ENCODE measurements at places on chromosomes 7 and 10.

DNA sequence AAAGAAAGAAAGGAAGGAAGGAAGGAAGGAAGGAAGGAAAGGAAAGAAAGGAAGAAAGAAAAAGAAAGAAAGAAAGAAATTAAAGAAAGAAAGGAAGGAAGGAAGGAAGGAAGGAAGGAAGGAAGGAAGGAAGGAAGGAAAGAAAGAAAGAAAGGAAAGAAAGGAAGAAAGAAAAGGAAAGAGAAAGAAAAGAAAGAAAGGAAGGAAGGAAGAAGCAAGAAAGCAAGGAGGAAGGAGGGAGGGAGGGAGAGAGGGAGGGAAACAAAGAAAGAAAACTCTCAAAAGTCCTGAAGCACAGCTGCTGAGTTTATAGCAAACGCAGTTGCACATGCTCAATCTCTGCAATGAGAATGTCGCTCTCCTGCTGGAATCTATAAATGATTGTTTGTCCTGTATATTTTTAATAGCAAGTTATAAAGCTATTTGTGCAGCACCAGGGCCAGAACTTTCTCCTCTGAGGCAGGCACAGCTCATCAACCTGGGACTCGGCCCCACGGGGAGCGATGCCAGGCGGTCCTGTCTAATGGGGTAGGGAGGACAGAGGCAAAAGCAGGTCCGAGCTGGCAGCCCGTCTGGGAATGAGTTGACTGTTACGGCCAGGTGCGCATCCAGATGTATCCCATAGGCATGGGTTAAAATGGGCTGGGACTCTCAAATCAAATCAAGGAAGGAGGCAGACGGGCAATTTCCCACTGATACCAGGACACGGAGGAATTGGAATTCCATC is 118.0 kb upstream of the PFKP start:
- no peak for DNase-seq

DNA sequence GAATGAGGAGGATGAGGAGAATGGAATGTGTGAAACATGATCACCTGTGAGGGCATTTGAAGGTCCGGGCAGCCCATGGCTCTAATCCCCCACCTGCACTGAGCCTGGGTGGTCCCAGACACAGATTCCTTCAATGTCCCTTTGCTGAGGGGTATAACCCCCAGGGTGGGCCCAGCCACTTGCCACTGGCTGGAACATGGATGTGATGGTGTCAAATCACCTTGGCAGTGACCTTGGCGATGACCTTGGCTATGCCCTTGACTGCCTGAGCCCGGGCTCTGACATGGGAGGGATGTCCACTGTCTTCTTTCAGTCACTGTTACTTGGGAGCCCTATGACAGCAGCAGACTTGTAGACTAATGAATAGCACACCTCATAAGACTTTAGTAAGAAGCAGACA is 44.0 kb downstream of the PRKCQ start:
- no peak for DNase-seq

DNA sequence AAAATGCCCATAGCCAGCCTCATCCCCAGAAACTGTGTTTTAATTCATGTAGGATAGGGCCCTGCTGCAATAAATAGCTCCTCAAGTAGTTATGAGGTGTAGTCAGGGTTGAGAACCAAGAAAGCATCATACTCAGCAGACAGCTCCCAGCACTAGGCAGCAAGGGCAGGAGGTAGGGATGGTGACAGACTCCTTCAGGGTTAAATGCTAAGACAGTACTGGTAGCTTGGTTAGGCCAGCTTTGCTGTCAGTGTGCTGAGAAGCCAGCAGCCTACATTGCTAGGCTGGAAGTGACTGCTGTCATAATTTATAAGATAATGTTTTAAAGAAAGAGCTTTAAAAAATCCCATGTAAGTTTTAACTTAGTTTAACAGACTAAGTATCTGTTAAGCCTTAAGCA is 113.9 kb upstream of the IMMP2L start:
- no peak for DNase-seq

GRCh38 chr10:72418679-72419078 is 64.0 kb upstream of the DNAJB12 start:
- no peak for DNase-seq

DNA sequence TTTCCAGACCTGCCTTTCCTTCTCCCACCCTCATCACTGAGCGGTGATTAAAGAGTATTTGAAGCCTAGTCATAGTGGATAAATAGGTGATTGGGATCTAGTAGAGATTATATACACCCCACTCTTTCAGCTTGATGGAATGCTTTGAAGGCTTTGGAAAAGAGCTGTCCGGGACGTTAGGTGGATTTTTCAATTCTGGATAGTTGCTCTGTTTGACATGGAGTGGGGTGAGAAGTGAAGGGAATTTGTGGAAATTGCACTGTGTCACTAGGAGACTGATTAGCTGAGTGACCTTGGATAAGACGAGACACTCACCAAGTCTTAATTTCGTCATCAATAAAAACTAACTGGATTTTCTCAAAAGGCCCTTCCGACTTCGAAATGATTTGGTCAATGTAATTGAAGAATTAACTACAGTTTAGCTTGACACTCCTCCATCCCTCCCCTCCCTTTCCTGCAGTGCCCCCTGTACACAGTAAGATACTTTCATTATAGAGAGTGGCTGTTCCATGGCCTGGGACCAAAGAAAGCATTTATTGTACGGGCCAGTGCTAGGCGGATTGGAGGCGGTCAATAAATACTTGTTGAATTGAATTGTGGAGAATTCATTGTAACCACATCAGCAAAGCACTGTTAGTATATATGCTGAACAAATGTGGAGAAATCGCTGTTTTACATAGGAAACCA is 962 bp downstream of the ZKSCAN1 start:
- DNase-seq, result no peak

DNA sequence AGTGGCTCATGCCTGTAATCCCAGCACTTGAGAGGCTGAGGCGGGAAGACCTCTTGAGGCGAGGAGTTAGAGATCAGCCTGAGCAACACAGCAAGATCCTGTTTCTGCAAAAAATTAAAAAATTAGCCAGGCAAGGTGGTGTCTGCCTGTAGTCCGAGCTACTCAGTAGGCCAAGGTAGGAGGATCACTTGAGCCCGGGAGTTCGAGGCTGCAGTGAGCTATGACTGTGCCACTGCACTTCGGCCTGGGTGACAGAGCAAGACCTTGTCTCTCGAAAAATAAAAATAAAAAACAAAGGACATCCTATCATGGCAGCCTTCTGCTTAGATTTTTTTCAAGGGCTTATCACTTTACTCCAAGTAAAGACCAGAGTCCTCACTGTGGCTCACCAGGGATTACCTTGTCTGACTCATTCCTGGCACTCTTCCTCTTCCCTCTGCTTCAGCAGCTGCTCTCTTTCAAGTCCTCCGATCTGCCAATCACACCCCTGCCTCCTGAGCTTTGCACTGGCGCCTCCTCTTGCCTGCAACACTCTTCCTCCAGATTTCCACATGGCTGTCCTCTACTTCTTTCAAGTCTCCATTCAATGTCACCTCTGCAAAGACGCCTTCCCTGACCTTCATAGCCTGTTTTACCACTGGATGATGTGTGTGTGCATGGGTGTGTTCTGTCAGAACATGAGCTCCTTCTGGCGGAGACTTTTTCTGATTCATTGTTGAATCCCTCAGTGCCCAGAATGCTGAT is 7.7 kb downstream of the PRTFDC1 start:
- no peak for DNase-seq

- no peak for DNase-seq
These were observed 77.5 kb downstream of the SEPTIN7 start for GRCh38 chr7:35878351-35878750.

GRCh38 chr10:51487576-51487975 is 211.8 kb downstream of the CSTF2T start:
- DNase-seq, result no peak

GRCh38 chr10:91227576-91227975 is 7.1 kb downstream of the PCGF5 start:
- DNase-seq, result no peak

DNA sequence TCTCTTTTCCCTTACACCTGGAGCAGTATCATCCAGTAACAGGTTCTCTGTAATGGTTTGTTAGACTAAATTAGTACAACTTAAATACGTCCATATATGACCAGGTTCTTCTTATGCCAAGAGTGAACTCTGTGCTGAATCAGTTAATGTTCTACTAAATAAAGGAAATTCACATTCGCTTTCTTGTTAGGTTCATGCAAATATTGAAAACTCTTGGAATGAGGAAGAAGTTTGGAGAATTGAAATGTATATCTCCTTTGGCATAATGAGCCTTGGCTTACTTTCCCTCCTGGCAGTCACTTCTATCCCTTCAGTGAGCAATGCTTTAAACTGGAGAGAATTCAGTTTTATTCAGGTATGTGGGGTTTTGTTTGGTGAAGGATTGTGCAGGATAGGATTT is 15.3 kb upstream of the CFAP69 start:
- no peak for DNase-seq

- no peak for DNase-seq
These were observed 285.1 kb upstream of the SP8 start for GRCh38 chr7:21071561-21072501.

DNA sequence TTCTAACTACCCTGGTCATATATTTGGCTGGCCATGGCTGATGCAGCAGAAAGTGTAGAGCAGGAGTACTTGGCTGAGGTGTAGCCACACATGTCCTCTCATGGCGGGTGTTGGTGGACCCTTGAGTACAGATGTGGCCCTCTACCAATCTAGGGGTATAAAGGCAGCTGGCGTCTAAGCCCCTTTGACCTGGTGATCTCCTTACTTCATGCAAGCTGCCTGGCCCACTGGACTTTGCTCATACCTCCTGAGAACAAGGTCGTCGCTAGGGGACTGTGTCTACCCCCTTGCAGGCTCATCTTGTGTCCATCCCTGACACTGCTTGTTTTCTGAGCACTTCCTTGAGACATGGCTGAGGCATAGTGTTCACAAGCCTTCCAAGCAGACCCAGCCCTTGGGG is 287.8 kb downstream of the RPS24 start:
- DNase-seq, result no peak

DNA sequence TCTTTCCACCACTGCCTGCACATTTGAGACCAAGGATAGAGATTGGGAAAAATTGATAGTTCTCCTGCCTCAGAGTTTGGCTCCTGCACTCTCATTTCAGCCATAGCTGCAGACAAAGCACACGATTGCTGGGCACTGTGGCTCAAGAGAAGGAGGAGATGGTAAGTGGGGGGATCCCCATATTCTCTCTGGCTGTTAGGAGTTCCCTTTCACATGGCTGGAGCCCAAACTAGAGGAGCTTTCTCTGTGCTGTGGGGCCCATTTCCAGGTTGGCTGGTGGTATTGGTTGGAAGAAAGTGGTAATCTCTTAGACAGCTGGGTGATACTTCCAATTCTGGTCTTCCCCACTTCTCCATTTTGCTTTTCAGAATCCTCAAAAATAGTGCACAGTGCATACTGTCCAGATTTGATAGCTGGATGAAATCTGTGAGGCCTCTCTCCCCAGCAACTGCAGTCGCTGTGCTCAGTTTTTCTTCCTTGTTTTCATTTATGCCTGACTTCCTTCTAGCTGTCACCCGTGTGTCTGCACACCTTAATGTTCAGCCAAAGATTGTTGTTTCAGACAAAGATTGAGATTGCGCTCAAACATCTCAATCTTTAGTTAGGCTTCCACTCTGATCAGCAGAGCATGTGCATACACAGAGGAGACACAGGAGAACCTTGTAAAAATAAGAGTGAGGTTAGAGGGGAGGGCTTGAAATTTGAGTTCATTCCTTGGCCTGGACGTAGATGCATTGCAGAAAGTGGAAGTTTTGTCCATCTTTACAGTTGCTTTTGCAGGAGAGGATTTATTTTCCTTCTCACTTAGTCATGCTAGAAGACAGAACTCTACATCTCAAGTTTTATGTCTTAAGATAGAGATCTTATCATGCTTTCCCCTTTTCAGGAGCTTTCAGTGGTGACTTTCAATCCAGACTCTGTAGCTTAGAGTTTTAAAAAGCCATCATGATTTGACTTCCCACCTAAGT is 28.6 kb downstream of the RABGEF1 start:
- DNase-seq, result no peak

GRCh38 chr10:58820386-58820785 is 307.7 kb downstream of the BICC1 start:
- DNase-seq, result no peak

GRCh38 chr7:123798532-123799188 is 46.3 kb upstream of the HYAL4 start:
- no peak for DNase-seq

DNA sequence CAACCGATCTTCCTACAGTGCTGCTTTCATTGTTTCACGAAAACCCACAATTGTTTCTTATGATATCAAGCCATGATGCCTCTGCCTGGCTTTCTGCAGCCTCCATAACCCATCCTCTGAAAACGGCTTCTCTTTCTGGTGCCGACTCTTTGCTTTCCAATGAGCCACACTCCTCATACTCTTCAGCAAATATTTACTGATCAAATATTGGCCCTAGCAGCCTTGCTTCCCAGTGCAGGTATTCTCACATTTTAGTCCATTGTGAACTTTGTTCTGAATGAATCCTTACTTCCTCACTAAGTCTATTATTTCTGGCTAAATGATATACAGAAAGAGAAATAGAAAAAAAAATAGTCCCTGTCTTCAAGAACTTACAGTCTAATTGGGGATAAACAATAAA is 35.5 kb downstream of the LAMB1 start:
- DNase-seq, result no peak

DNA sequence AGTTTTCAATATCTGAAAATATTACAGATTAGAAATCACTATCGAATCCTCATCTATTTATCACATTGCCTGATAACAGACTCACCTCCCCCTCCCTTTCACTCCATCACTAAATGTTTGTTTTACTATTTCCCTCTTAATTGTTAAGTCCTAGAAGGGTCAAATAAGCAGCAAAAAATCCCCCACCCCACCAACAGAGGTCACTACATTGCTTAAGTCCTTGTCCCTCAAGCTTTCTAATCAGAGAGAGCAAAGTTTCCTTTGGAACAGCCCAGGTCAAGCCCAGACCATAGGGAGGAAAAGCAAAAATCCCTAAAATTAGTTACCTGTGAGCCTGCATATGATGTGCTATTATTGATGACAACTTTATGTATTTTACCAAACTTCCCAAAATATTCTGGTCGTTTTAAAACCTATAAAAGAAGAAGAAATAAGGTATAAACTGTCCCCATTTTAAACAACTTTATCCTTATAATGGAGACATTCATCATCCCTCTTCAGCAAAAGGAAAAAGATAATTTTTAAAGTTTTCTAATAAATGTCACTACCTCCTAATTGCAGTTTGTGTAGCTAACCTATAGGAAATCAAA is 95.0 kb downstream of the CNOT4 start:
- DNase-seq, result peak; percentile 12

DNA sequence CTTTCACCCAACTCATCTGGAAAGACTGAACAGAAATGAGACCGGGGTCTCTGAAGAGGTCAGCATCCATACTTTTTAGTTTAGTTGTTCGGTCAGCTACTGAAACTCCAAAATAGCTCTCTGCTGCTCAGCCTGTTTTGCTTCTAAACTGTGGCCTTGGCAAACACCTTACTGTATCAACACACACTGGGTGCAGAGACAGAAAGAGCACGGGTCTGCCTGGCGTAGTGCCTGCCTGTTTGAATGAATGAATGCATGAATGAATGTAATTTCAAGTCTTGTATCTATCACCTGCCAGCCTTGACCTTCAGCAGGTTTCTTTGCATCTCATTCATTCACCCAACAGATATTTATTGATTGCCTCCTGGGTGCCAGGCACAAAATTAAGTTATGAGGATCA is 98.4 kb downstream of the PLPP4 start:
- no peak for DNase-seq

- DNase-seq, result no peak
These were observed 71.4 kb downstream of the TCF7L2 start for GRCh38 chr10:113021268-113022040.
